ENCODE measurements at places on chromosomes 2 and 18.

- no peak for DNase-seq
These were observed 234.3 kb upstream of the ACVR2A start for GRCh38 chr2:147610496-147611040.

DNA sequence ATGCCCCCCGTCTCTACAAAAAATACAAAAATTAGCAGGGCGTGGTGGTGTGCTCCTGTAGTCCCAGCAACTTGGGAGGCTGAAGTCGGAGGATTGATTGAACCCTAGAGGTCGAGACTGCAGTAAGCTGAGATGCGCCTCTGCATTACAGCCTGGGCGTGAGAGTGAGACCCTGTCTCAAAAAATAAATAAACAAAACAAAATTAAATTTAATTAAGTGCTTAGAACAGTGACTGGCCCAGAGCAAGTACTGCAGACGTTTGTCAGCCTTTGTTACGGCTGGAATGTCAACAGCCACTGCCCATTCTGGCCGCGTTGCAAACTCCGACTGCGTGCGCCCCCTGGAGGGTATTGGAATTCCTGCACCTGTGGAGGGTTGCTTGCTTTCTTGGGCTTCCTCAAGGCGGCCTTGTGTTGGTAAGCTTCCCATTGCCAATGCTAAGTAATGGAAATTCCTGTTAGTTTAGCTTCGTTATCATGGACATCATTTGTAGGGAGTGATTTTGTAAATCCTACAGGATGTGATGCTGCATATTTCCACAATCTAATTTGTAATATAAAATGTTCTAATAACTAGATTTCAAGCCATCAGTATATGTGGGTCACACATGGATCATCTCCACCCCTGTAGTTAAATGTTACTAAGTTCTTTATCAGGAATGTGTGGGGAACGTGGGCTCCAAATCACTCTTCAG is 15.9 kb upstream of the ATP6V1B1 start:
- DNase-seq = peak; percentile 27

GRCh38 chr2:101328474-101329007 is 20.0 kb upstream of the RNF149 start:
- no peak for DNase-seq

GRCh38 chr2:40363631-40364030 is 88.3 kb downstream of the SLC8A1 start:
- DNase-seq = no peak

- DNase-seq = no peak
These were observed 50.0 kb downstream of the SLC9A2 start for GRCh38 chr2:102669401-102669800.

GRCh38 chr2:163248376-163249253 is 410.0 kb upstream of the KCNH7 start:
- no peak for DNase-seq

DNA sequence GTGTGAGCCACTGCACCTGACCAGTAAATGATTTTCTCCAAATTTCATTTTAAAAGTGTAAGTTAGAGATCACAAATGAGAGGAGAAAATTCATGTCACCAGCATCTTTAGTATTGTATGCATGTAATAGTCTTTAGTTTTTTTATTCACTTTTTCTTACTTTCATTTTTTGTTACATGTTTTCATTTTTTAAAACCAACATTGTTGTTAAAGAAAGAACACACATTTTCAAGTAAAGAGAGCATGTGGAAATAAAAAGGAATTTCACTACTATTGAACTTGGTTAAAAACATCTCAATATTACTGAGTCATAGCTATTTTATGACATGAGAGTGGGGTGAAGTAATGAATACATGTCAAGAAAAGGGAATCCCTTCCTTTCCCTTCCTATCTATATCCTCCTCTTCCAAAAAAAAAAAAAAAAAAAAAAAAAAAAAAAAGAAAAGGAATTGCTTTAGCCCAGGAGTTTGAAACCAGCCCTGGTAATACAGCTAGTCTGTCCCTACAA is 29.1 kb upstream of the PMAIP1 start:
- no peak for DNase-seq

GRCh38 chr2:205216092-205216491 is 466.2 kb upstream of the NRP2 start:
- no peak for DNase-seq

DNA sequence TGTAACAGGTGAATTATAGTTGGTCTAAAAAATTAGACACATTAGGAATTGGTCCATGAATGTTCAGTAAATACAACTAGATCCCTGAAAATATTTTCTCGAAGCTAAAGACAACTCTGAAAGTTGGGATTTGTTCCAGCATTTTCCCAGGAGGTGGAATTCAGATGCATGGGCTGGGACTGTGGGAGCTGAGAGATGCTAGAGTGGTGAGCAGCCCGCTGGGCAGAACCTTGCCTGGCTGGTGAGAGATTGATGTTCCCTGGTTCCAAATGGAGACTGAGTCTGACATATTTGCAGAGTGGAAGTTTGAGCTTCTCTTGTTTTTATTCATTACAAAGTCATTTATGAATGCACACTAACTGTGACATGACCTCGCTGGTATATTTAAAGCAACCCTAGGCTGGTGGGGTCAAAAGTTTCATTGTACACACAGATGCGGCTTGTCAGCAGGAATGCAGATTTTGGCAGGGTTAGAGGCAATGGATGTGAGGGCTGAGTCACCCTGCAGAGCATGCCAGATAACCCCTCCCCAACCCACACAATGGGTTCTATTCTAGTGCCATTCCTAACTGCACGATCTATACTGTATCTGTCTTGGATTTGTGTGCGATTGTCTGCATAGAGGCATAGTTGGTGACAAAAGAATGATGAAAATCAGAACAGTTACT is 23.5 kb upstream of the TMEM178A start:
- DNase-seq = no peak

- DNase-seq = no peak
These were observed 178.0 kb downstream of the HDAC4 start for GRCh38 chr2:239222706-239223309.

DNA sequence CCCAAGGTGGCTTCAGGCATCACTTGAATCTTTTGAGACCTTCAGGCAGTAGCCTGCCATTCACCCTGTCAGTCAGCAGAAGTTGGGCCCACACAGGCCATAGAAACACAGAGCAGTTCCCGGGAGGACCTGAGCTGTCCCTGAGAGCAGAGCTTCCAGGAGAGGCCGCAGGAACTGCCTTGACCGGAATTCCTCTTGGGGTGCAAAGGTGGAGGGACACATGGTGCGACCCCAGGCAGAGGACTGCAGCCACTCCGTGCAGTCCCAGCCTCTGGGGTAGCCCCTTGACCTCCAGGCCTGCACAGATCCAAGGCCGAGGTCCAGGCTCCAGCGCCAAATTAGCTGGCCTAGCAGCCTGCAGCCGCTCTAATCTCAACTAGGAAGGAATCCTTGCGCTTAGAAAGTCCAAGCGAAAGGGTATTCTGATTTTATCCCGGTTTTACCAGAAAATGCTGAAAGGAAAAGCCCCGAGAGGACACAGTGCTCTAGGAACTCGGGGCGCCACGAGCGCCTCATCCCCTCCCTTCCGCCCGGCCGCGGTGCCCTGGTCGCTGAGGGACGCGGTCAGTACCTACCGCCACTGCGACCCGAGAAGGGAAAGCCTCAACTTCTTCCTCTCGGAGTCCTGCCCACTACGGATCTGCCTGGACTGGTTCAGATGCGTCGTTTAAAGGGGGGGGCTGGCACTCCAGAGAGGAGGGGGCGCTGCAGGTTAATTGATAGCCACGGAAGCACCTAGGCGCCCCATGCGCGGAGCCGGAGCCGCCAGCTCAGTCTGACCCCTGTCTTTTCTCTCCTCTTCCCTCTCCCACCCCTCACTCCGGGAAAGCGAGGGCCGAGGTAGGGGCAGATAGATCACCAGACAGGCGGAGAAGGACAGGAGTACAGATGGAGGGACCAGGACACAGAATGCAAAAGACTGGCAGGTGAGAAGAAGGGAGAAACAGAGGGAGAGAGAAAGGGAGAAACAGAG is 5.4 kb downstream of the SIX2 start:
- DNase-seq = no peak

DNA sequence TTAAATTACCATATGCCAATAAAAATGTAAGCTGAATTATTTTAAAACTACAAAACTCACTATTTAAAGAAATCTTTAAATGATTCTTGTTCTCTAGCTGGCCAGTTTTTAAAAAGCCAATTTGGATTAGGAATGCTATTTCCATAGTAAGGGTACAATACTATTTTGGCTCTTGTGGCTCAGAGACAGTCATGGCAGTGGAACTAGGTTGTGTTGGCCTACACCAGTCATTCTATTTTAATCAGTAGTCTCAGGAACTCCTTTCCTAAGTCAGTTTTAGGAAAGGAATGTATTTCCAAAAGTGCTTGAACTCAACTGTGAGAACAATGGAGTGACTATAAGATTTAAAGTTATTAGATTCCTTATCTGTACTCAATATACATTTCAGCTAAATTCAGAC is 5.9 kb downstream of the BOLL start:
- no peak for DNase-seq

DNA sequence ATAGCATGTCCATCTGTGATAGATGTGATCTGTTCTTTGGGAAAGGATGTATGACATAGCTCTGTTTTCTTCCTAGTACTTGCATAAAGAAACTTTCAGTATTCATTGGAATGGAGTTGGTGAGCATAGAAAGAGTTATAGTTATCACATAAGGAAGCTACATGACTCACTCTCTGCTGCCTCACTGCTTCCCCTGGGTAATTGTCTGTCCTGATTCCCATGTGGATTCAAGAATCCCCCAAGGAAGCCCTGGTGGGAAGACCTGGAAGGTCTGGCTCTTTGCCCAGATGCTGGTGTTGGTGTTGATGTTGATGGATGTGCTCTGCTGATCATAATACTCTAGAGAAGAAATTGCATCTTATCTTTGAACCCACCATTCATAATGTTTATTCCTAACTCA is 60.6 kb downstream of the PTPN4 start:
- no peak for DNase-seq

DNA sequence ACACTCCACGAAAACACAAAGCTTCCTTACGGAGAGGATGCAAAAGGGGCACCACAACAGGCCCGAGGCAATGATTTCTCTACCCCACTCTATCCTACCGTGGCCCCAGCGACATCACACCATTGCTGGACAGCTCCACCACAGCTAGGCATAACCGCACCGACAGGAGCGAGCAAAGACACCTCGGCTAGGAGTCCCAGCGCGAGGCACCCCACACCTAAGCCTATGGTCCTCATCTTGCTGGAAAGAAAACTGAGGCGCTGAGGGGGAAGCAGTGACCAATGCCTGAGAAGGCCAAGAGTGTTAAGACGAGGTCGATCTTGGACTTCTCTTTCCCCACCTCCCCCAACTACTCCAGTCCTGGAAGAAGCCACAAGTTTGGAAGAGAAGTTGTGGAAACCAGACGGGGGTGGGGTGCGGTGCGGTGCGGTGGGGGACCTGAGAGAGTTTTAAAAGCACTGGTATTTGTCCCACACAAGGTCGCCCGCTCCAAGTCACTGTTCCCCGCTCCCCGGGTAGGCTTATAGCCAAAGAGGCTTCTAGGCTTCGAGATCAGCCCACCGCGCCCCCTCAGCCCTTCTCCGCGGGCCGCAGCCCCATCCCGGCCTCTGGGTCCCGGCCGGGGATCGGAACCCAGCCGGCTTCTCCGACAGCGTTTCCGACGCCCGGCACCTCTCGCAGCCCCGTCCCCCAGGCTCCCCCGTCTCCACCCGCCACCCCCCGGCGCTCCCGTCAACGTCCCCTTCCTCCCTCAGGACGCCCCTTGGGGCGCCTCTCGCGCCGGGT is 766 bp downstream of the PDE6D start:
- no peak for DNase-seq

- DNase-seq = no peak
These were observed 337.2 kb downstream of the NBAS start for GRCh38 chr2:15223887-15224286.

DNA sequence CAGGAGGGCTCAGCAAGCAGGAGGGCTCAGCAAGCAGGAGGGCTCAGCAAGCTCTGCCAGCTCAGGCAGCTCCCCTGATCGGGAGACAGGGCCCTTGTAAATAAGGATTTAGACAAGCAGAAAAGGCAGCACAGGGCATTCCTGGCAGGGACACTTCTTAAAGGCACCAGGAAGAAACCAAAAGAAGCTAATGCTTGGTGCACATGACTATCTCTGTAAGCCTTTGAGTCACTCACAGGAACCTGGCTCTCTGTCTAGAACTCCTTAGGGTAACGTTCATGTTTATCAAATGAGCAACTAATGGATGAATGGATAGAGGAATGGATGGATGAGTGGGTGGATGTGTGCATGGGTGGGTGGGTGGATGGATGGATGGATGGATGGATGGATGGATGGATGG is 28.4 kb downstream of the TMEM37 start:
- no peak for DNase-seq

GRCh38 chr2:62266433-62267038 is 70.6 kb downstream of the B3GNT2 start:
- no peak for DNase-seq

GRCh38 chr2:10383960-10384734 is 64.0 kb downstream of the ODC1 start:
- DNase-seq = no peak

- DNase-seq = no peak
These were observed 35.1 kb downstream of the EVA1A start for GRCh38 chr2:75525434-75526310.

- no peak for DNase-seq
These were observed 169.1 kb upstream of the BOD1L2 start for GRCh38 chr18:56977771-56978170.

- DNase-seq = no peak
These were observed 39.6 kb downstream of the DOCK10 start for GRCh38 chr2:225002656-225003045.

- no peak for DNase-seq
These were observed 72.8 kb upstream of the POU3F3 start for GRCh38 chr2:104781151-104781550.

GRCh38 chr18:31819106-31819924 is 58.6 kb upstream of the SLC25A52 start:
- DNase-seq = no peak

DNA sequence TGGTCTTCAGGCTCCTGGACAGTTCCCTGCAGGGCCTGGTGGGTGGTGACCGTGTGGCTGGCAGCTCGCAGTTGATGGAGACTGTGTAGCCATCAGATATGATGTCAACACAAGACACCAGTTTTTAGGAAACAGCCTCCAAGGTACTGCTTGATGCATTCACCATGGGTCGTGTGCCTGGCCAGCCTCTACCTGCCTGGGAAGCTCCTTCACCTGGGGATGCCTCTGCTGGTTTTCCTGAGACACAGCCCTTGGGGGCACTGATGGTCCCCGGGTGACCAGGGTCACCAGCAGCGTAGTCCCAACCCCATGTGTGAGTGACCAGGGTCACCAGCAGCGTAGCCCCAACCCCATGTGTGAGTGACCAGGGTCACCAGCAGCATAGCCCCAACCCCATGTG is 33.6 kb upstream of the KCNG2 start:
- DNase-seq = no peak

Measured in stimulated activated CD8-positive, alpha-beta memory T cell treated with anti-CD3 and anti-CD28 coated beads, Interleukin-7, amount 100 ng/mL, for 1 hour (primary cell).